ENCODE measurements at places on chromosomes 1 and 21.

GRCh38 chr1:173302890-173303829 lies 96.0 kb upstream of the TNFSF4 start:
- DNase-seq = no peak

GRCh38 chr1:7558041-7558461 lies 213.0 kb upstream of the VAMP3 start:
- DNase-seq = no peak

DNA sequence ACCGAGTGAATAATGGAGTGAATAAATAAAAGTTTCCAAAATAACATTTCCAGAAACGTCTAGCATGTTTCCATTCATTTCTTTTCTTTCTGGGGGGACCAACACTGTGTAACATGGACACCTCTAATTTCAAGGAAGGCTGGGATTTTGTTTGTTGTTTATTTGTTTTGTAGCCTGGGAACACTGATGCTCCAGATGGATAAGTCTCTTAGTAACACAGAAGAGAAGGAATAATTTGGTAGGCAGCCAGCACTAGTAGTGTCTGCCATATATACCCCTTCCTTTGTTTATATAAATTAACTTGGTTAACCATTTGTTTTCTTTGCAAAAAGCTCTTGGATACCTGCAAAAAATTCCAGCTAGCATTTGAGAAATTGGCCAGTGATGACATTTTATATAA lies 411.4 kb upstream of the DEPDC1 start:
- no peak for DNase-seq

- DNase-seq = no peak
These were observed 498.9 kb downstream of the TTLL7 start for GRCh38 chr1:83499998-83500397.

GRCh38 chr1:31447210-31447609 lies 34.2 kb downstream of the SERINC2 start:
- DNase-seq = no peak

DNA sequence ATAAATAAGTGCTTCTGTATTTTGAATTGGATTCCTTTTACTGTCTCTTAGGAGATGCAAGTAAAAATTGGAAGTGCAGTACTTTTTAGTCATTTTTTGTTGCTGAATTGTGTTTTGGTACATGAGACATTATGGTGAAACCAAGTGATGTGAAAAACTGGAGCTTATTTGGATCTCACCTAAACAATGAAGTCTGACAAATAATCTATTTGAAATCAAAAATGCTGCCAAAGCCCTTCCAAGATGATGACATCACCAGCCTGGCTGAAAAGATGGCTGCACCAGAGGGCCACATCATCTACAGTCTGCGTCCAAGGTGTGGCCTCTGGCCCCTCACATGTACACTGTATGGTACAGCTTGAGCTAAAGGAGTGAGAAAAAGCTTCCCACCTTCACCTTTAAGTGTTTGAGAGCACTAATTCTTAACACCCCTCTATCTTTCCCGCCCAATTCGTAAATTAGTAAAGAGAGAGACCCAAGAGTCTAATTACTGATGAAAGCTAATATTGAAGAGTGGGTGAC lies 192.5 kb upstream of the ST6GALNAC5 start:
- no peak for DNase-seq

- DNase-seq = no peak
These were observed 64.2 kb upstream of the DPH5 start for GRCh38 chr1:101089613-101090338.

GRCh38 chr1:29237129-29237821 lies 953 bp downstream of the PTPRU start:
- no peak for DNase-seq

DNA sequence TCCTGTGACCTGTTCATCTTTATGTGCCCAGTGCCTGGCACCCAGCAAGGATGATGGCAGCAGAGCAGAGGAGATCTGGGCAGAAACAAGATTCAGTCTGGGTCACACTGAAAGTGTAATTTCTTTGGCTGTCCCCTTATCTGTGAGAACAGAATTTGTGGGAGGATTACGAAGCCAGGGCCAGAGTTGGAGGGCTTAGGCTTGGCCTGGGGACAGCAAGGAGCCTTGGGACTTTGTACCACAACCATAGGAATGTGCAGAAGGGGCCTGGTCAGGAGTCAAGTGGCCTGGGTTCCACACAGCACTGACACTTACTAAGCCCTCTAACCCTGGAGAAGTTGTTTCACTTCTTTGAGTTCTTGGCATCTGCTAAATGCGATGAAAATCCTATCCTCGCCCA lies 12.8 kb downstream of the PMVK start:
- DNase-seq = no peak

DNA sequence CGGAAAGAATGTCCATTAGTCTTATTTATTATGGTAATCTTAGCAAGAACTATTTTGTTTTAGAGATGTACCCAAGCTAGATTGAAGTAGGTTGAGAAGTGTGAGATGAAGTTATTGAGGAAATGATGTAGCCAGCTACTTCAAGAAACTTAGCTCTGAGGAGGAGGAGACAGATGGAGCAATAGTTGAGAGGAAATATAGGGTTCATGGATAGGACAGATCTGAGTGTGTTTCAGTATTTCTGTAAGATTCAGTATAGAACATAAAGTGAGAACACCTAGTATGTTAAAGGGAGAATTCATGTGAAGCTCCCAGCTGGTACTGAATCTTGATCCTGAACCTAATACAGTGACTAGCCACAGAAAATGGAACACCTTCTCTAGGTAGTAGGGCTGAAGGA lies 28.9 kb downstream of the TSNAX start:
- DNase-seq = no peak

DNA sequence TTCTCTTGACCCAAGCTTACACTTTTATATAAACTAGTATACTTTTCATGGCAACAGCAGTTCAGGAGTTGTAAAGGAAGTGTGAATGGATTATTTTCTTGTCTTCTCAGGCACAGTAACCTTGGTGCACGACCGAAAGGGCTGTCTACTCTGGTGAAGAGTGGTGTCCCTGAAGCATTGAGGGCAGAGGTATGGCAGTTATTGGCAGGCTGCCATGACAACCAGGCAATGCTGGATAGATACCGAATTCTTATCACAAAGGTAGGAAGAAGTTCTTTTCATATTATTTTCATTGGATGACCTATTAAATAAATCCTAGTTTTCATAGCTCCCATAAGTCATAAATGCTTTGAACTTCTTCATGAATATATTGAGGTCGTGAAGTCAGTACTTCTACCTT lies 53.9 kb upstream of the GPR52 start:
- DNase-seq = no peak

GRCh38 chr21:32918478-32919120 lies 107.1 kb upstream of the OLIG2 start:
- no peak for DNase-seq

- DNase-seq = no peak
These were observed 113.2 kb upstream of the GALNT2 start for GRCh38 chr1:229953736-229954326.
